Bronchial epithelial cell (primary cell): ENCODE measurements at places on chromosomes 3 and 15.
A peak's percentile ranks its signal among the peaks of the same experiment; 100 is the strongest.

DNA sequence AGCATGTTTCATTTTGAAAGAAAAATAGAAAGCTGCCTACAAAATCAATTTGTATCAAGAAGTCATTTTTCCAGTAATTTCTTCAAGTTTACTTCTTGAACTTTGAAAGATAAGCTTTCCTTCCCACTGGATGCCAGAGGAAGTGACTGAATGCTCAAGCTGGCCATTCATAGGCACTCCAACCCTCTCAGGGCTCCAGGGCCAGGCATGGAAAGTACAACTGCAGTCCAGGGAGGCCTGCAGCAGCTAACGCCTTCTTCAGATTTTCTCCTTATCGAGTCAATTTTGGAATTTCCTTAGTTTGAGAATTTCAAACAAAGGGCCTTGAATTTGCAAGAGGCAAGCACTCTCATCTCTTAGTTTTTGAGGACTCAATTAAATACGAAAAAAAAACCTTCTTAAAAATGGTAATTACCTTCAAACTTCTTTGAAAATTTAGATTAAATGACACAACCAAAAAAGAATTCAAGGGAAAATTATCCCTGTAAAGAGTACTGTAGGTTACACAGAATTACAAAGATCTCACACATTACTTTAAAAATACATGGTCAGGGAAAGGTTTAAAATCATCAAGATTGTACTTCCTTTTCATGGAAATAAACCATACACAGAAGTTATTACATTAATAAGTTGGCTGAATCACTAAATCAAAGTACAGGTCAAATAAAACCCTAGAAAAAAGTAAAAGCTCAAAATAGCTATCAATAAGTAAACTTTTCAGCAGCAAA lies 2.5 kb downstream of the UBP1 start:
- peak; percentile 44 for DNase-seq

GRCh38 chr3:24270204-24270691 lies 224.4 kb downstream of the THRB start:
- no peak for DNase-seq

GRCh38 chr15:47473106-47473725 lies 244.1 kb upstream of the SEMA6D start:
- DNase-seq = no peak

DNA sequence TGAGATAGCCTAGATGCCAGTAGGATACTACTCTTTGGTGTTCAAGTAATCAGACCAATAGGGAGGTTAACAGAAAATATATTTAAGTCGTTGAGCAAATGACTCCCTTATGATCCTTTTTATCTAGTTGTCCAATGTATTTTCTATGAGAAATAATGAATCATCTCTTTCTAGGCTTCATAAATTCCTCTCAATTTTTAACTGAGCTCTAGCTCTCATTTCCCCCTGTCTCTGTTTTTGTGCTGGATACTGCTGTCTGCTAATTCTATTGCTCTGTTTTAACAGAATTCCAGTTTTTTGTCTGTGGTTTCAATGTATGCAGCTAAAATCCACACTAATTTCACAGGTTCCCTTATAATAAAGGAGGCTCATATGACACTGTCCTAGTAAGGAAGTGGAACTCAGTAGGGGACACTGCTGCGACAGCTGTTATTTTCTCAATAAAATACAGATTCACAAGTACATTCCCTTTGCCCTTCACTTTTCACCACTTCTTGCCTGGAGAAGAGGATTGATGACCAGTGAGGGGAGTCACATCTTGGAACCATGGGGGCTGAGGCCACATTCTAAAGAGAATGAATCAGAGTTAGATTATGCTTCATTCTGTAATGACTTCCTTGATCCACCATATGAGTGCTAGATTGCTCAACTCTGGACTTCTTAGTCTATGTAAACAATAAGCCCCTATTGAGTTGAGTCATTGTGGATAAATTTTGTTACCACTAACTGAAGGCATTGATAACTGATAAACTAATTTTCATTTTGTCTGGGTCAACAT lies 558.7 kb upstream of the KCNMB2 start:
- DNase-seq = peak; percentile 91

DNA sequence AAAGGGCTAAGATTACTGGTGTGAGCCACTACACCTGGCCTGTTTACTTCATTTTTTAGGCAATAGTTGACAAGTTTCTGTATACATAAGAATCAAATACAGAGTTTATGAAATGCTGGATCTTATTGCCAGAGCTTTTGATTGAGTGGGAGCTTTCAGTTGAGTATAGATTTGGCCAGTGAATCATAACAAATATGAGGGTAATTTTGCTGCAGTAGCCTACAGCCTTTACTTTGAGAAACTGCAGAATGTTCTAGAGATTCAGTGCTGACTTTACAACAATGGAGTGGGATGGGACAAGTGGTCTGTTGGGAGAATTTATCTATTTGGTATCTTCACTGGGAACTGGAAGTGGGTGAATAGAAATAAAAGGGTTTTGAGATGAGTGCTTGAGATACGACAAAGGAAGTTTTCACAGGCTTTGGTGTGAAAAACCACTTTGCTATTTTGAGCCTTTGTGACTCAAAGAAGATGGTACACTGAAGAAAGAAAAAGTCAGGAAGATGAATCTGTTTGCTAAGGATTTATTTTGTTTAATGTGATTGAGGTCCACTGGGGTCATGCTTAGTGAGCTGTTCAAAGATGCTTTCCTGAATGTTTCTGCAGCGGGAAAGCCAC lies 227.8 kb downstream of the UBE2E2 start:
- DNase-seq = no peak

GRCh38 chr3:47265008-47265407 lies 17.6 kb downstream of the KIF9 start:
- DNase-seq = no peak

- DNase-seq = no peak
Observed at GRCh38 chr15:101183226-101183930, 68.5 kb downstream of the CHSY1 start.

GRCh38 chr3:114411190-114411668 lies 117.4 kb downstream of the TIGIT start:
- no peak for DNase-seq

- no peak for DNase-seq
Observed at GRCh38 chr3:183619624-183620251, 15.7 kb upstream of the KLHL24 start.

GRCh38 chr3:19272296-19272695 lies 124.0 kb downstream of the KCNH8 start:
- no peak for DNase-seq
